ENCODE measurements at places on chromosomes 2 and 18.
A peak's percentile ranks its signal among the peaks of the same experiment; 100 is the strongest.

GRCh38 chr2:217444932-217445331 is 557.9 kb downstream of the TNS1 start:
- no peak for DNase-seq

DNA sequence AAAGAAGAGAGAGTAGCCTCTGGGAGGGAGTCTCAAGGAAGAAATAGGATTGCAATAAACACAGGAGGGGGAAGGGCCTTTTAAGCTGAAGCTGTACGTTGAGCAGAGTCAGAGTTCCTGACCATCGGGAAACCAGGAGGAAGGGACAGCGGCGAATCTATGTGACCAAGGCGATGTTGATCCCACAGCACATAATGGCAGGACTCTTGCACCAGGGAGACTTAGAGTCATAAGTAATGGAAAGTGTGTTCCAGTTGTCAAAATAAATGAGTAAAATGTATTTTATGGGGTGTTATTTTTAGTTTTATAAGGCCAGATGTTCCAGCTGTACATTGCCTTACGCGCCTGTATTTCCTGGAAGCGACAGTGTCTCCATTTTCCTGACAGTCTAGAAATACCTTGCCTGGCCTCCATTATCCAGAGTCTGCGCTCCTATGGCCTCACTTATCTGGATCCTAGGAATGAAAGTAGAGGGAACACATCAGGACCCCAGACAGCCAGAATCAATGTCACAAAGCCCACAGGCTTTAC is 152.8 kb upstream of the COPS8 start:
- DNase-seq = no peak

- DNase-seq = peak; percentile 30
Observed at GRCh38 chr2:28445448-28446258, 50.2 kb upstream of the PLB1 start.

- DNase-seq = no peak
Observed at GRCh38 chr2:232511336-232511890, 8.8 kb upstream of the PRSS56 start.

- DNase-seq = no peak
Observed at GRCh38 chr18:57148263-57148662, 1.4 kb downstream of the BOD1L2 start.

DNA sequence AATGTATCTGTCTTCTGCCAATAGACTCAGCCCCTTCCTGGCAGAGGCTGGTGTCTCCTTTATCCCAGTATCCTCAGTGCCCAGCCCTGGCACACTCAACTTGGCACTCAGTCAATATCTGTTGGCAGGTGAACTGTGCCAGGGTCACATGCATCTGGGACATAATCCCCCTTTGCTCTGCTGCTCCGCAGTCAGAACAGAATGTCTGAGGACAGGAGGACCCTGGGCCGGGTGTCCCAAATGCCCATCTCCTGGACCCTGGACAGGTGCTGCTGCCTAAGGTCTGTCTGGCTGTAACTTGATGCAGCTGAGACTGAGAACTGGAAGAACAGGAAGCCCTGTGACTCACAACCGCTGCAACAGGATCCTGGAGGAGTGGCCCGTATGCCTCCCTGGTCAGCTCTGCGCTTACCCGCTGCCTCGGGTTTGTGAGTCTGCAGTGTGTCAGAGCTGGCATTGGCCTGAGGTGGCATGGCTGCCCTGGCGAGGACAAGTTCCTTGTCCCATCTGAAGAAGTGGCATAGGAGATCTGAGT is 11.4 kb downstream of the HK2 start:
- DNase-seq = peak; percentile 22

- no peak for DNase-seq
Observed at GRCh38 chr2:226446406-226447001, 353.1 kb downstream of the IRS1 start.

All from activated T-cell treated with anti-CD3 and anti-CD28 coated beads, Interleukin-2, amount 50 U/mL, for 4 hours (primary cell).